ENCODE measurements at places on chromosomes 11 and 22. TPM values are rescaled to one million over a fixed set of nuclear protein-coding genes. Genes with fewer than 3 reads are reported as not detected.

KRTAP5-10 gene
- polyA plus RNA-seq: not detected

LSP1 gene
- polyA plus RNA-seq: not detected

MED15 gene
- 17.9 TPM for polyA plus RNA-seq

DYNC2H1 gene
- polyA plus RNA-seq: 14.1 TPM

SCN4B gene
- polyA plus RNA-seq: 0.92 TPM

DCUN1D5 gene
- 85.5 TPM for polyA plus RNA-seq

TUBGCP6 gene
- polyA plus RNA-seq: 89.1 TPM

FXYD6 gene
- 218 TPM for polyA plus RNA-seq

APOA1 gene
- polyA plus RNA-seq: not detected

C11orf97 gene
- not detected for polyA plus RNA-seq

MS4A4A gene
- not detected for polyA plus RNA-seq

SLN gene
- not detected for polyA plus RNA-seq

MYOD1 gene
- polyA plus RNA-seq: not detected

FAM227A gene
- 14.0 TPM for polyA plus RNA-seq

SLC16A8 gene
- polyA plus RNA-seq: not detected

PARVG gene
- not detected for polyA plus RNA-seq

MMP3 gene
- polyA plus RNA-seq: not detected

HTATIP2 gene
- not detected for polyA plus RNA-seq

IL18 gene
- not detected for polyA plus RNA-seq

ANKRD49 gene
- 49.2 TPM for polyA plus RNA-seq

LDLRAD3 gene
- polyA plus RNA-seq: 3.5 TPM

UPK3A gene
- not detected for polyA plus RNA-seq

OR52M1 gene
- polyA plus RNA-seq: not detected

RPS19BP1 gene
- polyA plus RNA-seq: 154 TPM

PHOX2A gene
- not detected for polyA plus RNA-seq
